ENCODE measurements at places on chromosomes 2 and 18. TPM values are rescaled to one million over a fixed set of nuclear protein-coding genes. Genes with fewer than 3 reads are reported as not detected.

DSG4 gene
- not detected for total RNA-seq

CFAP221 gene
- not detected for total RNA-seq

CRYGA gene
- total RNA-seq, result not detected

PELI1 gene
- 2.4 TPM for total RNA-seq

CROCC2 gene
- not detected for total RNA-seq

GNLY gene
- total RNA-seq, result not detected

SGPP2 gene
- total RNA-seq, result 0.17 TPM

DES gene
- 5.0 TPM for total RNA-seq

BOK gene
- total RNA-seq, result 36.5 TPM

RPRD1A gene
- 28.1 TPM for total RNA-seq

FABP1 gene
- total RNA-seq, result not detected

LIPG gene
- 13.7 TPM for total RNA-seq

EPG5 gene
- total RNA-seq, result 21.7 TPM

TBR1 gene
- total RNA-seq, result not detected

ASPRV1 gene
- 0.34 TPM for total RNA-seq

HEATR5B gene
- total RNA-seq, result 10.0 TPM

MC2R gene
- not detected for total RNA-seq

C2orf15 gene
- not detected for total RNA-seq

UGT1A8 gene
- total RNA-seq, result not detected

All from bronchus fibroblast of lung (primary cell).